ENCODE measurements at places on chromosomes 13 and 19.
A peak's percentile ranks its signal among the peaks of the same experiment; 100 is the strongest.

DNA sequence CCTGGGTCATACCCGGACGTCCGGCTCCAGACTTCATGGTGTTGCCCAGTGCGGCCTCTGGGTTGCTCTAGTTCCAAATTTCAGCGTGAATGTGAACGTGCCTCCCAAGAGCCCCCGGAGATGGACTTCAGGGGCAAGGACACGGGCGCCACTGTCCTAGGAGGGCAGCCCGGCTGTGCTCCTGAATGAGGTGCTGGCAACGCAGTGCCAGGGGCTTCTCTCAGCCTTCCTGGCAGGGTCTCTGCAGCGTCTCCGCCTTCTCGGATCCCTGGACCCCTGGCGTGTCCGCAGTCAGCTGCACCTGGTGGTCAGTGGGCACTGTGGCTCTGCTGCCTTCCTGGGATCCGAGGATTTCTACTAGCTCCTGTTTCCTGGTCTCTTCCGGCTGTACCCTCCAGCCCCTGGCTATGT lies 101.7 kb upstream of the MCF2L start:
- no peak for DNase-seq

GRCh38 chr19:48368936-48369335 lies 4.8 kb downstream of the SYNGR4 start:
- DNase-seq = no peak

DNA sequence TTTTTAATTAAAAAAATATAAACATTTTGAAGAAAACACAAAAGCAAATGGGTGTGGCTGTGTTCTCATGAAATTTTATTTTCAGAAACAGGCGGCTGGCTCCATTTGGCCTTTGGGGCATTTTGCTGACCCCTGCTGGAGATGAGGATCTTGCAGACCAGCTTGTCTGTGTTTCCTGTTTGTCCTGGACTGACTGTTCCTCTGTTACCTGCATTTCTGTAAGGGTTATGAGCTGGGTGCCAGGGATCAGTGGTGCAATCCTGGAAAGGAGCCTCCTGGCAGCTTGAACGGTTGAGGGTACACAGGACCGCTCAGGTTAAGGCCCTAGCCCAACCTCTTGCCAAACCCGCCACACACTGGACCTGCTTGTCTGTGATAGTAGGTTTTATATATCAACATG lies 49.9 kb downstream of the ZNF787 start:
- DNase-seq = no peak

- DNase-seq = no peak
Measured at GRCh38 chr13:108360139-108360538, 90.6 kb downstream of the TNFSF13B start.

DNA sequence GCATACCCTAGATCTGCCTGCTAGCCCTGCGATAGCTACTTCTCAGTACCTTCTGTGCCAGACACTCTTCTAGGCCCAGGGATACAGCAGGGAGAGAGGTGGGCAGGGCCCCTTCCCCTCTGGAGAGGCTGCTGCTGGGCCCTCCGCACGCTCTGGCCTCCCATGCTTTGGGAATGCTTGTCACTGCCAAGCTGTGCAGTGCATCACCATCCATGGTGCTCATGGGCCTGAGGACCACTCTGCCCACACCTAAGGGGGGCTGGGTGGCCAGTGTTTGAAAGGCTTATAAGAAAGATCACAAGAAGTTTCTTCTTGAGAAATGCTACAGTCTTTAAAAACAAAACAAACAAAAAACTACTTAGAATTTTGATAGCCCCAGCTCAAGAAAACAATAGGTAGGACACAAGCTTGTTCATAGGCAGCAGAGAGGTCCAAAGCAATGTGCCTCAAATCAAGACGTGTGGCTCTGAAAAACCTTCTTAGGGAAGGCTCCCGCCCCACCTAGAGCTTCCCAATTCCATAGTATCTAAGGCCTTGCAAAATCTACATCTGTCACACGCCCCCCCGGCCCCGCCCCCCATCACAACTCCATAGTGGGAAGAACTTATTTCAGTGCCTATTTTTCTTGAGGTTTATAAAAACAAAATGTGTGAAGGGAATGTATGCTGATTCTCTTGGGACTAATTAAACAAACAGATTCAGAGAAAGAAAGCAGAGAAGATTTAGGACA lies 145.8 kb downstream of the TM9SF2 start:
- DNase-seq = no peak

DNA sequence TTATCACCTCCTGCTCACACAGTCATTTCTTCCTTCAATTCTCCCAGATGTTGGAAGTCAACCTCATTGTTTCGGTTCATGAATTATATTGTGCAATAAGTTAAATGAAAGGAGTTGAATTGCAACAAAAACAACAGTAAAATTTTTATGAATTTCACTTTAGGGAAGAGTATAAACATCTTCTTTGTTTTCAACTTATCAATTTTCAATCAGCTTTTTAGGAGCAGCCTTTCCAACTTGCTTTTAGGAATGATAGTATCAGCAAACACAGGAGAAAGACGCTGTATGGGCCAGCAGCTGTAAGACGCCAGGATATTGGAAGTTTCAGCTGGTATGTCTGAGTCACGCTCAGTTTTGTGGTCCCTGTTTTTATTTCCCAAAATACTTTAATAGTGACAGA lies 132.5 kb upstream of the ARGLU1 start:
- DNase-seq = no peak

GRCh38 chr19:16398530-16399249 lies 73.1 kb downstream of the EPS15L1 start:
- no peak for DNase-seq

DNA sequence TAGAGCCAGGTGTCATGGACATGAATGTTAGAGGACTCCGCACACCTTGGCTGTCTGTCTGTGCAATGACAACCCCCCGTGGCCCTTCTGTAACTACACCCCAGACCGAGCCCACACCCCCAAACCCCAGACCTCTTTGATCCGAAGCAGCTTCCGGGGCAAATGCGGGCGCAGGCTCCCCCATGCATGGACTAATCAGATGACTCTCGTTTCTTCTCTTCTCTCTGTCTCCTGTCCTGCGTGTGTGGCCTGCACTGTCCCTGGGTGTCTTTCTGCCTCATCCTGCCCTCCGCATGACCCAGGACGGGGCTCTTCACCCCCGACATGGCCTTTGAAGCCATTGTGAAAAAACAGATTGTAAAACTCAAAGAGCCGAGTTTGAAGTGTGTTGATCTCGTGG lies 38.9 kb downstream of the TMED1 start:
- DNase-seq = peak; percentile 27

DNA sequence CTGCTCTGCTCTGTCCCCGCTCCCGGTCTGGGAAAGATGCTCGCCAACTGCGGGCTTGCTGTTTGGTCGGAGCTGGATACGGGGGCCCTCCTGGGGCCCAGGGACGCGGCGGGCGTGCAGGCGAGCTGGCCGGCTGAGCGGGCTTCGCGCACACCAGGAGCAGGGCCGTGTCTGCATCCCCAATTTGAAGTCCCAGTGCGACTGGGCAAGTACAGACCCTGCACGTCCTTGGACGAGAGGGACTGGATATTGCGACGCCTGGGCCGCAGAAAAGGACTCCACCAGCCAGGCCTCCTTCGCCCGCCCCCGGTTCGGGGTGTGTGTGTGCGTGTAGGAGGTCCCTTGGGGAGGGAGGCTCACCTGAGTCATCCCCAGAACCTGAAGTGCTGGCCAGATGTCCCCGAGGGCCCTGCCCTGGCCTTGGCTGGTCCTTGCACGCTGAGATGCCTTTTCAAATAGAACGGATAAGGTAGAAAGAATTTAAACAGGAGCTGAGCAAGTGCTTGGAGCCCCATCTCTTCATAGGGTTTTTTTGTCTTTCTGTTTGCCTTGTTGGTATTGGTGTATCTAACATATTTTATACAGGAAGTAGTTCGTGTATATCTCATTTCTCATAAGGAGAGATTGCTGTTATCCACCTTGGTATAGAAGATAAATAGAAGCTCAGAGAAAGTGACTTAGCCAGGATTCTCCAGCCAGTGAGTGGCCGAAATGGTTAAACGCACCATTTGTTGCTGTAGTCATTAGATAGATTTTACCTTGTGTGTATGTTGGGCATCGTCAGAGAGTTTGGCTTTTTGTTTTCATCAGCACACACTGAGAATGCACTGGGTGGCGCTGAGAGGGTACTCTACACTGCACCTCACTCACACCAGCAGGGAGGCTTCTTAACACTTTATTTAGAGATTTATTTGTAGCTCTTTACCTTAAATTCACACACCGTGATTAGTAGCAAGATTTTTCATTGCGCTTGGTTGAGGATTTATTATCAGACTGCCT lies 1.1 kb downstream of the NAXD start:
- peak; percentile 5 for DNase-seq

DNA sequence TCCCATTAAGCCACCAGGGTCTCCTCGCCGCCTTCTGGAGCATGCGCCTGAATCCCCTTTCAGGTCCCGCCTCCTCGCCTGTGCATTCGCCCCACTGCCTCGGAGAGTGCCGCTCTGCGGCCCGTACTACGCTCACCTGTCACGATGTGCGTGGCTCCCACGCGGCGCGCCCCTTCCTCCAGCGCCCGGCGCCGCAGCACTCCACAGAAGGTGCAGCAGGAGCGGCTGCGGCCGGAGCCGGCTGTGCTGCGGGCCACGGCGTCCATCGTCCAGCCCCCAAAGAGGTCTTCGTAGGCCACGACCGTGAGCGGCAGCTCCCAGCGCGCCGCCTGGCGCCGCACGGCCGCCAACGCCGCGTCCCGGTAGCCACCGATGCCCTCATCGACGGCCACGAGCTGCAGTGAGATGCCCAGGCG lies 4.3 kb downstream of the CTU1 start:
- no peak for DNase-seq

DNA sequence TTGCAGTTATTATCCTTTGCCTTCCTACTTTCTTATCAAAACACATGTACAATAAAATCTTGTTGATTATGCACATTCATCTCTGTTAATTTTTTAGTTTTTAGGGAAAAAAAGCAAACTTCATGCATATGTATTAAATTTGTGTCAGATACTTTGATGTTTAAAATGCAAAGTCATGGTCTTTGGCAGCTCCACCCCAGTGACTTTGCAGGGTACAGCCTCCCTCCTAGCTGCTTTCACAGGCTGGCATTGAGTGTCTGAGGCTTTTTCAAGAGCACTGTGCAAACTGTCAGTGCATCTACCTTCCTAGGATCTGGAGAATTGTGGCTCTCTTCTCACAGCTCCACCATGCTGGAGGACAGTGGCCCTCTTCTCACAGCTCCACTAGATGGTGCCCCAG lies 1988.1 kb upstream of the PCDH20 start:
- DNase-seq = no peak

GRCh38 chr13:21058361-21058760 lies 3.0 kb downstream of the LATS2 start:
- no peak for DNase-seq

DNA sequence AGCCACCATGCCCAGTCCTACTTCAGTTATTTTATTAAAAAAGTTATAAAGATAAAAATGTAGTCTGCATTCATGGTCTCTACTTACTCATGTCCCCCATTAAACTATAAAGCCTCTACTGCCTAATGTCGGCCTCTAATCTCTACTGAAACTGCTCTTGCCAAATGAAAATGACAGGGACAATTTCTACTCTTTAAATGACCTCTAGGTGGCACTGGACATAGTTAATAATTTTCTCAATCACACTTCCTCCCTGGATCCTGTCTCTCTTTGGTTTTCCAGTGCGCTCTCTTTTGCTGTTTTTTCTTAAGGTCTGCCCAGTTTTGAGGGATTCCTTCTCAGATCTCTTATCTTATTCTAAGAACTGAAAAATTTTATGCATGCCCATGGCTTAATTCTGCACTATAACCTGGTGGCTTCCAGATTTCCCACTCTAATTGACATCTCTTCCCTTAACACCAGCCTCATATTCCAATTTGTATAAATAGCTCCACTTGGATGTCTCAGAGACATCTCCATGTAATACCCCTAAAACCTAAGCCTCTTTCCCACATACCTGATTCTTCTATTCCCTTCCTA lies 54.3 kb downstream of the MTMR6 start:
- DNase-seq = no peak

- no peak for DNase-seq
Measured at GRCh38 chr19:2294687-2295335, 12.8 kb upstream of the PEAK3 start.

DNA sequence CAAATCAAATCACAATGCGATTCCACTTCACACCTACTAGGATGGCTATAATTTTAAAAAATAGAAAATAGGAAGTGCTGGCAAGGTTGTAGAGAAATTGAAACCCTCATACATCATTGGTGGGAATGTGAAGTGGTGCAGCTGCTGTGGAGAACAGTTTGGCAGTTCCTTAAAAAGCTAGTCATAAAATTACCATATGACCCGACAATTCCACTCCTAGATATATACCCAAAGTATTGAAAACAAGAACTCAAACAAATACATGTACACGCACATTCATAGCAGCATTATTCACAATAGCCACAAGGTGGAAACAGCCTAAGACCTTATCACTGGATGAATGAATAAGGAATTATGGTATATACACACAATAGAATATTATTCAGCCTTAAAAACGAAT lies 12.0 kb downstream of the HMGB1 start:
- DNase-seq = no peak

- no peak for DNase-seq
Measured at GRCh38 chr19:57248646-57249045, 8.2 kb downstream of the ZNF805 start.

- no peak for DNase-seq
Measured at GRCh38 chr19:15529774-15530372, 21.5 kb downstream of the CYP4F22 start.

DNA sequence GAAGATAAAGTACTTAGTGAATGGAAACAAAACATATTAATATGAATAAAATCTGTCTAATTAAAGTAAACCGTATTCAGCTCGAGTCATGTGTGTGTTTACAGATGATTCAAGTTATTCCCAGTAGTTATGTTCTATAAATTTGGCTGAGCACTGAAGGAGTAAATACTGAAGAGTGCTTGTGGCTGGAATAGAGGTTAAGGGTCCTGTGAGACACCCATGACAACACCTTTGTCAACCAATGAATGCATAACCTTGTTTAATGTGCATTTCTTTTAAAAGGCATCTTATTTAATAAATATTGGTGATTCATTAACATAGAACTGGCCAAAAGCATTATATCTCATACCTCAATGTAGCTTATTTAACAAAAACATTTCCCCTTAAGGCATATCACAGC lies 577.8 kb upstream of the SLITRK5 start:
- no peak for DNase-seq

DNA sequence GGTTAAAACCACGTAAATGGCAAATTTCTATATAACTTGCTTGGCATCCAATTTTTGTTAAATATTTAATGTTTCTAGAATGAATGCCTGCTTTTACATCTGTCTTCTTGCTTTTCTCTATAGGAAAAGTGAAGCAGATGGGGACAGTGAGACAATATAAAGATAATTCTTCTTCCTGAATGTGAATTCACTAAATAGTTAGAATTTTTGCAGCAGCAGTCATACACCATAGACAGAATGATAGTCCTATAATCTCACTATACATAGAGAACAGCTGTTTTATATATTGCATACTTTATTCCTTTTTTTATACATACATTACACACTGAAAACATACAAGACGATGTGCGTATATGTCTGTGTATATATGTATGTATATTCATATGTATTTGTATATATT lies 1127.3 kb downstream of the PCDH9 start:
- no peak for DNase-seq

- no peak for DNase-seq
Measured at GRCh38 chr13:23767838-23768237, 121.4 kb downstream of the MIPEP start.
